Activated gamma-delta T cell treated with anti-CD3 and anti-CD28 coated beads, Interleukin-2, amount 50 U/mL, for 16 hours (primary cell): ENCODE measurements at places on chromosomes 7 and 10.

DNA sequence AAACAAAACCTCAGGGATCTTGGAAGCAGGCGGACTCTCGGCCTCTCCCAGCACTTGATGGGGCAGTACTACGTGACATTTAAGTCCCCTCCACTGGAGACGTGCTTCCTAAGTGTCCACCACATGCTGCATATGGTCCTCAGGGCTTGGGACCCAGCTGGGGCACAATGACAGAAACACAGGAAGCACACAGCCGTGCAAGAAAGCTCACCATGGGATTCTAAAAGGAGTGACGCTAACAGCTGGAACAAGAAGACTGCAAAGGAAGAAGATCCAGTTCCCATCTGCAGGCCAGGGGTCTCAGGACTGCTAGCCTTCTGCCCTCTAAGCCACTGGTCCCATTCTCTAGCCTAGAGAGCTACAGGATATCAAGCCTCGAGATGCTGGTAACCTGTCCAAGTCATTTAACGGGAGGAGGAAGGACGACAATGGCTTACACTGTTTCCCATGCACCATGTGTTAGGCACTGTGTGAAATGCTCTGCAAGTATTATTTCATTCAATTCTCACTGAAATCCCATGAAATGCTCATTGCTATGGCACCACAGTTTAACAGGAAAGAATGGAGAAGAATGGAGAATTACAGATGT, 61.1 kb downstream of the KCNMA1 start:
- DNase-seq, result no peak

GRCh38 chr10:102596506-102596971, 47.7 kb upstream of the TRIM8 start:
- no peak for DNase-seq

- no peak for DNase-seq
These were observed 95.0 kb upstream of the AGBL3 start for GRCh38 chr7:134891262-134891695.

- DNase-seq, result no peak
These were observed 164.6 kb downstream of the NEURL1 start for GRCh38 chr10:103658049-103658577.

- no peak for DNase-seq
These were observed 6.8 kb upstream of the LRRC4 start for GRCh38 chr7:128037880-128038619.

GRCh38 chr10:27618036-27618615, 114.0 kb downstream of the RAB18 start:
- no peak for DNase-seq

DNA sequence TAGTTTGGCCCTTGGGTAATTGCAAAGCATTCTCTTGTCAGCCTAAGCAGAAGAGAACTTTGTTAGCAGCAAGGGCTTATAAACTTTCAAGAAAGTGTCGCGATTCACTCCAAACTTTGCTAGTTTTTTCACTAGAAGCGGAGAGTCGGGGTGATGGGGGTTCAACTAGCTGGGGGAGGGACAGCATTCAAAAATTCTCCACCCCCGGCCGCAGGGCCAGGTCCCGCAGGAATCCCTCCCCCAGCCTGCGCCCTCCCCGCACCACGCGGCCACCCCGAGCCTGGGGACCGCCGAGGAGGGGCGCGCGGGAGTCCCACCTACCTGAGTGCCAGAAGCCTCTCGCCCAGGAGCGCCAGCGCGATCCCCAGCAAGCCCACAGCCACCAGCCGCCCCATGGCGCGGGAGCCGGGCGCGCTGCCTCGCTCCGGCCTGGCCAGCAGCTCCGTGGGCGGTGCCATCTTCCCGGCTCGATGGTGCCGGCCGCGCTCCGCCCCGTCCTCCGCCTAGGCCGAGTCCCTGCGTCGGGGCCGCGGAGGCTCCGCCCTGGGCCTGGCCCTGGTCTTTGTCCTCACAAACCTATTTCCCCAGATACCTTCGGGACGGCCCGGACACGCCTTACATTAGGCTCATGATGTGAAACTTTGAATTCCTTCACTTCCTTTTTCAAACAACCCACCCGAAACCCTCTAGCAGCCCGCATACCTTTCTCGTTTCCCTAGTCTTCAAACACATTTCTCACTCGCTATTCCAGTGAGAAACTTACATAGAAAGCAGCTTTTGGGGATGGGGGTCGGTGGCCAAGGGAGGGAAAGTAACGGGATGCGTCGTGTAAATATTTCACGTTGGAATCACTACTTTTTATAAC, at the start of gene PON2:
TSS of gene PON2 (minus strand) at position 472 of the 865 bp plus-strand sequence. CDS start at position 395, 77 bp downstream.
- DNase-seq, result peak; percentile 17

- no peak for DNase-seq
These were observed 1.1 kb upstream of the TNKS2 start for GRCh38 chr10:91797048-91797690.

- DNase-seq, result no peak
These were observed 42.7 kb downstream of the ZNF438 start for GRCh38 chr10:30988831-30989435.

GRCh38 chr7:141304291-141304690, 230.4 kb downstream of the TMEM178B start:
- no peak for DNase-seq

DNA sequence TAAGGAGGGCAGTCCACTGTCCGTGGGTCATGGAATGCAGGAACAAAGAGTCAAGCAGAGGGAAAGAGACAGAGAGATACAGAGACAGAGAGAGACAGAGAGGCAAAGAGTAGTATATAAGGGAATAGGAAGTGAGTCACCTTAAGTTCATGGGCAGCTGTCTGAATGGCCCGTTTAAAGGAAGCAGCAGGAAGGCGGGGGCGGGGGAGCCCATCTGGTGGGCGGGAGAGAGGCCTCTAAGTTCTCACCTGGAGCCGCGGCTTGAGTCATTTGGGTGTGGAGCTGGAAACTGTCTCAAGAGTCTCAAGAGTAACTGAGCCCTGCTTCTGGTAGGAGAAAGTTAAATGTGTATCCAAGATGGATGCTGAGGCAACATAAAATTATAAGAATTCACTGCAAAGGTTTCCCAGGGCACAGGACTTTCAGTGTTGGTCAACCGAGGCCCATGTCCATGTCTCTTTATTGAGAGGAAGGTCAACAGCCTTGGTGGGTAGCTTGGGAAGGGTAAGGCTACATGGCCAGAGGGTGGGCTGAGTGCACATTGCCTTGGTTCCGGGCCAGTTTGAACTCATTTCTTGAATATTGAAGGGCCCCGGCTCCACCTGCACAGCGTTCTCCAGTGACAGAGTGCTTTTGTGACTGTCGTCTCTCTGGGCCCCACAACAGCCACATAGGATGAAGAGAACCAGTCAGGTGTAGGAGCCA, 85.5 kb upstream of the CACUL1 start:
- no peak for DNase-seq

DNA sequence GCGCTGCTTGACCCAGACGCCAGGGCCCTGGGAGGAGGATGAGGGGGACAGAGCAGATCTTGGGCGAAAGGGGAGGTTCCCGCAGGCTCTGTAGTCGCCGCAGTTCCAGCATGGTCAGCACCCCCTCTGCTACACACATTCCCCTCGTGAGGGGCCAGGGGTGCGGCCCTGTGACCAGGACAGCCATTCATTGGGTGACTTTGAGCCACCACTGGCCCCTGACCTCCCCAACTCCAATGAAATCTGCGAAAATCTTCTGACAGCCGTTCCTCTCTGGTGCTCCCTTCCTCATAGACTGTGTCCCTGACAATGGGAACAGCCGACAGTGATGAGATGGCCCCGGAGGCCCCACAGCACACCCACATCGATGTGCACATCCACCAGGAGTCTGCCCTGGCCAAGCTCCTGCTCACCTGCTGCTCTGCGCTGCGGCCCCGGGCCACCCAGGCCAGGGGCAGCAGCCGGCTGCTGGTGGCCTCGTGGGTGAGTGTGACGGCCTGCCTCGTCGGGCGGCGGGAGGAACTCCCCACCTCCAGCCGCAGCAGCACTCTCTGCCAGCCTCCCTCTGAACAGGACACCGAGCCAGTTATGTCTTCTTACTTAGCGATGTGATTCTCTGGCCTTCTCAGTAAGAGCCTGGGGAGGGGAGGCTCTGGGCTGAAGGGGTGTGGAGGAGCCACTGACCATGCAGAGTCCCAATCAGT, 825 bp downstream of the TMEM176A start:
- DNase-seq, result no peak

GRCh38 chr10:78614267-78614666, 454.5 kb upstream of the ZMIZ1 start:
- no peak for DNase-seq

DNA sequence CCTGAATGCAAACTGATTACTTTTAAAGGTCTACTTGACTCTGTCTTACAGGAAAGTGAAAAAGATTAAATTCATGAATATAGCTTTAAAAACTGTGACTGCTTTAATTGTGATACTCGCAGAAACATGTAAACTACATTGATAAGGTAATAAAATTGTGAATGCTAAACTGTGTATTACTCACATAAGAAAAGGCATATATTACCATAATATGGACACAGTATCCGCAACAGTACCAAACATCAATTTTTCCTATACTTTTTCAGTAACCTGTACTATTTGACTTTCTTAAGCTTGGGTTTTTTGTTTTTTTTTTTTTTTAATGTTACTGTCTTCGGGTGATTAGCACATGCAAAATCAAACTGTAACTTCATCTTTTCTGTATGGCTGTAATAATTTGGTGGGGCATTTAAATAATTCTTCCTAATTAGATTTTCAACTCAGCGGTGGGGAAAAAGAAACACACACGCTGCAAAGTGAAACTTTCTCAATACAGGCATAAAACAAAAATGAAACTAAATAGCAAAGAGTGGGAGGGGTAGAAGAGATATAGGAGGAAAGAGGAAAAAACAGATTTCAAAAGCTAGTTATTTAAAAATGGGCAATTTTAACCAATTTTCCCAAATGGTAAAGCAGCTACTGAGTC, 23.2 kb downstream of the NT5C3A start:
- DNase-seq, result no peak

DNA sequence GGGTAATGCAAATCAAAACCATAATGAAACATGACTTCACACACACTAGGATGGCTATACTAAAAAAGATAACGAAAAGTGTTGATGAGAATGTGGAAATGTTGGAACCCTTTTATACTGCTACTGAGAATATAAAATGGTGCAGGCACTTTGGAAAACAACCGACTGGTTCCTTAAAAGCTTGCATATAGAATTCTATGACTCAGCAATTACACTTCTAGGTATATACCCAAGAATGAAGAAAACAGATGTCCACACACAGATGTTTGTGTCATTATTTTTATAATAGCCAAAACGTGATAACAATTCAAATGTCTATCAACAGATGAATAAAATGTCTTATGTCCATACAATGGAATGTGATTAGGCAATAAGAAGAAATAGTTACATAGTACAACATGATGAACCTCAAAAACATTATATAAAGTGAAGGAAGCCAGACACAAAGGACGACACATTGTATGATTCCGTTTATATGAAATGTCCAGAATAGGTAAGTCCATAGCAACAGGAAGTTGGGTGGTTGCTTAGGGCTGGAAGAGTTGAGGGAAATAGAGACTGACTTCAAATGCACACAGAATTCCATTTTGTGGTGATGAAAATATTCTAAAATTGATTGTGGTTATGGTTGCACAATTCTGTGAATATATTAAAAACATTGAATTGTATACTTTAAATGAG, 148.3 kb upstream of the PHYHIPL start:
- DNase-seq, result no peak

- DNase-seq, result peak; percentile 74
These were observed 10.3 kb upstream of the ANKRD7 start for GRCh38 chr7:118214051-118214832.

- no peak for DNase-seq
These were observed 13.8 kb upstream of the TMEM120A start for GRCh38 chr7:76008156-76008687.

GRCh38 chr7:45183711-45184210, 26.2 kb downstream of the RAMP3 start:
- DNase-seq, result no peak

DNA sequence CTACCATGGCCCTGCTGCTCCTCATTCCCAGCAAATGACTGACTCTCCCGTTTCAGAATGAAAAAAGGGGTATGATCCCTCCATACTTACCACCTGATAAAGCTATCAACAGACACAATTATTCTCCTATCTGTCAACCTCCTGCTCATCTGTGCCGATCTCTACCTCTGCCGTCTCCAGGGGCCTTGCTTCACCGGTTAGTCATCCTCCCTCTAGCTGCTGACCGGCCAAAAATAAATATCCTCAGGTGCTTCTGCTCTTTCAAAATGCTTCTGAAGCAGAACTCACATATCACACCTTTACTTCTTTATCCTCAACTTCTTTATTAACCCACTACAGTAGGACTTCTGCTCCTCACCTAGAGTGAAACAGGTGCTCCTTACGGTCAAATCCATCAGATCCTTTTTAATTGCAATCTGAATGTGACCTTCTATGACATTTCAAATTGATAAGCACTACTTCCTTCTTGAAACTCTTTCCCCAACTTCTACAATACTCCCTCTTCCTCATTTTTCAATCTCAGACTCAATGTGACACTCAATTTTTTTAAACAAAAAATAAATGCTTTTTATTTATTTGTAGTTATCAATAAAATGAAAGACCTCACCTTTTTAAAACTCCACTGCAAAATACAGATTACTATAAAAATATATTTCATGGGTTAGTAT, 63.2 kb downstream of the LMBR1 start:
- no peak for DNase-seq

GRCh38 chr10:59817773-59818172, 64.5 kb upstream of the MRLN start:
- no peak for DNase-seq

DNA sequence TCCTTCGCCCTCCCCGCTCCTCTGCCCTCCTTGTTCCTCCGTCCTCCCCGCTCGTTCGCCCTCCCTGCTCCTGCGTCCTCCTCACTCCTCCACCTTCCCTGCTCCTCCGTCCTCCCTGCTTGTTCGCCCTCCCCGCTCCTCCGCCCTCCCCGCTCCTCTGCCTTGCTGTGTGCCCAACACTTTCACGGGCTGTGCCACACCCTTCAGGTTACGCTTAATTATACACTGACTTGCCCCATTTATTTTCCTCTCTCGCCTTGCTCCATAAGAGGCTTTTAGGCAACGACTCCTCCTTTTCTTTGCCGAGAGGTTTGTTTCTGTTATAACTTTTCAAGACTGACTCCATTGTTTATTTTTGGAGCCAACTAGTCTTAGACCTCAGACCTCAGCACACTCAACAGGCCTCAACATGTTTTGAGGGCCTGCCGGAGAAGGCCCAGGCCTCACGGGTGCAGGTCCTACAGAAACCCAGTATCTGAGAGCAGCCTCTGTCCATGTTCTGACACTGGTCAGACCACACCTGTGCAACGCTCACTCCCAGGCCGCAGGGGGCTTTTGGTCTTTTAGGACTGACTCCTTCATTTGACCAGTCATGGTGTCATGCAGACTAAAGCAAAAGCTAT, 18.2 kb upstream of the PRKAG2 start:
- no peak for DNase-seq

- DNase-seq, result no peak
These were observed 16.3 kb upstream of the ORAI2 start for GRCh38 chr7:102417105-102417504.

DNA sequence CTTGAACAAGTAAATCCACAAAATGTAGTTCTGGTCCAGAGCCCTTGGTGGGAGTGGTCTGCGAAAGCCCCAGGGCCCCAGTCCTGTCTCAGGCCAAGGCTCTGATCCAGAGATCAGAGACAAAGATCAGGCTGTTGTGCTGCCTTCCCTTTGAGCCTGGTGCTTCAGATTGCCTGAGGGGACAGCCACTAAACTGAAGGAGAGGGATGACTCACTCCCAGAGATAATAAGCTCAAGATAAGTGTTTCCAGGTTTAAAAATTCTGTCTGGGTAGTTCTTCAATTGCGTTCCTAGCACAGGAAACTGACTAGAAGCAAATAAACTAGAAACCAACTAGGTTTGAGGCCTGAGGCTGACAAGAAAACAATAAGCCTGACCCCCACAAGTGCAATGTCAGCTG, 190.2 kb downstream of the RAMP3 start:
- no peak for DNase-seq

- no peak for DNase-seq
These were observed 5.3 kb downstream of the ZNF488 start for GRCh38 chr10:47378606-47379444.

- DNase-seq, result no peak
These were observed 305.9 kb upstream of the MGMT start for GRCh38 chr10:129161150-129161549.
